ENCODE measurements at places on chromosomes 4 and X.

GRCh38 chr4:117429061-117429460 lies 343.7 kb upstream of the TRAM1L1 start:
- no peak for DNase-seq

DNA sequence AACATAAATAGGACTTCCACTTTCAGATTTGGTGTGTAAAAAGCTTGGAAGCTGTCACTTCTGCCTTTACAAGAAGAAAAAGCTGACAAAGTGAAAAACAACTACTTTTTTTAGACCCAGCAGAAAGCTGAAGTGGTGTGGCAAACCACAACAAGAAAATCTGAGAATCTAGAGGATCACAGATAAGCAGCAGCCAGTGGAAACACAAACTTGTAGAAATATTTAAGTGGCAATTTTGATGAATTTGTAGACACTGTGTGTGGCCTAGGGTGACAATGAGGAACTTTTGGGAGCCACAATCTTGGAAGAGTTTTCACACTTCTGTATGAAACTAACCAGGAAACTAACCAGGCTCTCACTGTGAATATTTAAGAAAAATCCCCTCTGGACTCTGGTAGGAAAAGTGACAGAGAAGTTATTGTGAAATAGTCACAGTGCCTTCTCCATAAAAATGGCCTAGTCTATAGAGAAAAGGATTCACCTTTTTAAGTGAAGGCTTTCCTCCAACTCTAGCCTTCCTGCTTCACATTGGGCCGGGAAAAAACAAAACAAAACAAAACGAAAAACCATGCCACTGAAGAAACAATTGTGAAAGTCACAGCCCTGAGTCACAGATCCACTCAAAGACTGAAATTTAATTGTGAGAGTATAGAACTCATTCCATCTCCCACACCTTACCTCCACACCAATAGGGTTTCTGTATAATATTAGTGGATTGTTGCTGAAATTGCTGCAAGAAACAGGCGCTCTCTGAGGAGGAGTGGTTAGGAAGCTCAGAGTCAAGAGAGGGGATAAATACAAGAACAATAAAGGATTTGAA lies 26.7 kb upstream of the GUCY1A1 start:
- no peak for DNase-seq

- no peak for DNase-seq
Measured at GRCh38 chrX:151828439-151829080, 84.1 kb upstream of the MAGEA4 start.

- no peak for DNase-seq
Measured at GRCh38 chrX:48306175-48306574, 50.3 kb downstream of the SSX3 start.

- no peak for DNase-seq
Measured at GRCh38 chr4:8048856-8049676, 109.4 kb upstream of the AFAP1 start.

DNA sequence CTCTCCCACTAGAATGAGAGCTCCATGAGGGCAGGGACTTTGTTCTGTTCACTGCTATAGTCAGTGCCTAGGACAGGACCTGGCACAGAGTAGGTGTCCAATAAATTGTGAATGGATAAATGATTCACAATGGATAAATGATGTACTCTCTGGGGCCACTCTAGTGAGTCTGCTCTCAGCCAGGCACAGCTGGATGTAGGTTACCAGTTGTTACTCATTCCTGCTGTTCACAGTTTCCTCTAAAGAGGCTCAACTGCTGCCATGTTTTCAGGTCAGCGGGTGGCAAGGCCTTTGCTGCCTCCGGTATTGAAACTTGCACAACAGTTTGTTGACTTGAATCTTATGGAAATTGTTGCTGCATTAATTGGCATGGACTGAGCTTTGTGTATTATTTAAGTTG lies 99.1 kb downstream of the NHSL2 start:
- DNase-seq: no peak

DNA sequence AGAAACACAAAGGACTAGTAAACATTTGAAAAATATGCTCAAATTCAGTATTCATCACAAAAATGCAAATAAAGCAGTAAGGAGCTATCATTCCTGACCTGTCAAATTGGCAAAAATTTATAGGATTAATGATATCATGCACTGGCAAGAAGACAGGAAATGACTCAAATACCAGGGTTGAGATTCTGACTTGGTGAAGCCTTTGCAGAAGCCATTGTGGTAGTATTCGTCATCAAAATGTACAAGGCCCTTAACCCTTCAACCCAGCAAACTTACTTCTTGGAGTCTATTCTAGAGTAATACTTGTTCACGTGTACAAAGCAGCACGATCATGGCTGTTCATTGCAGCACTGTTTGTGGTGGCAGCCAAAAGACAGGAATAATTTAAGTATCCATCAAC lies 132.4 kb downstream of the ENOX2 start:
- DNase-seq: no peak

GRCh38 chrX:77298790-77299189 lies 148.4 kb upstream of the FGF16 start:
- DNase-seq: no peak

DNA sequence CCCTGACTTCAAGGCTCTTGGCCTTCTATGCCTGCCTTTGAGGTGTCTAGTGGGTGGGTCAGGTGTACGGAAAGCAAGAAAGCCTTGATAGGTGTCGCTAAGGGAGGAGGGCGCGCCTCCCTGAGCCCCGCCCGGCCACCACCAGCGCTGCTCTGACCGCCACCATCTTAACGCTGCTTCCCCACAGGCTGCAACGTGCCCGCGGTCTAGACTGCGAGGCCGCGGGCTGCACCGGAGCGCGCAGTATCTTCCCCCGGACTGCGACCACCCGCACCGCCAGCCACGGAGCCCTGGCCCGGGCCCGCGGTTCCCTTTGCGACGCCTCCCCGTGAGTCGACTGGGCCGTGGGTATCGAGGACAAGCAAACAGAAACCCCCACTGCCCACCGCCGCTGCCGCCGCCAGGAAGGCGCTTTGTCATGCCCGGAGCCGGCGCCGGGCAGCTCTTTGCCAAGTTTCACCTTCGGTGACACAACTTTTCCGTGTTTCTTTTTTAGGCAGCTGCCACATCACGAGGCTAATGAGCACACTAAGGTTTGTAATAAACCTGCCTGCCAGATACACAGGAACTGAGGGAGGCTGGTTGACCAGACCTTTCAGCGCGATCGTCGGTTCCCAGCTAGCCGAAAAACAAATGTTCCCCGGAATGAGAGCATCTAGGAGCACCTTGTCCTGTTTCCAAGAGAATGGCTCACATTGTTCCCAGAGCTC lies 335.8 kb upstream of the F9 start:
- DNase-seq: peak; percentile 55

- DNase-seq: no peak
Measured at GRCh38 chr4:84494076-84494475, 5.0 kb downstream of the NKX6-1 start.

DNA sequence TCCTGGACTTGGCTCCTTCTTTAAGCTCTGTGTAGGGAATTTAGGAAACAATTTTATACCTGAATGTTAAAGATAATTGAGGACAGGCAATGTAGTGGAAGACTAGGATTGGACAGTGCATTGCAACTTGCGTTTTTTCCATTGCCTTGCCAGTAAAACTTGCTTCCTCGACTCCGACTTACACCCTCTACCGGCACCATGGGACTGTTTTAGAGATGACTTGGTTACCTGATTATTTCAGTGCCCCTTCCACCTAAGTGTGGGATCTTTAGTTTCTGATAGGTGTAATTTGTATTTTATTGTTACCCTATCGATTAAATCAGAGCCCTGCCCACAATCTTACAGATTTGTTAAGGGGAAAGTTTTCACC lies 1.2 kb downstream of the PRPS1 start:
- DNase-seq: no peak

DNA sequence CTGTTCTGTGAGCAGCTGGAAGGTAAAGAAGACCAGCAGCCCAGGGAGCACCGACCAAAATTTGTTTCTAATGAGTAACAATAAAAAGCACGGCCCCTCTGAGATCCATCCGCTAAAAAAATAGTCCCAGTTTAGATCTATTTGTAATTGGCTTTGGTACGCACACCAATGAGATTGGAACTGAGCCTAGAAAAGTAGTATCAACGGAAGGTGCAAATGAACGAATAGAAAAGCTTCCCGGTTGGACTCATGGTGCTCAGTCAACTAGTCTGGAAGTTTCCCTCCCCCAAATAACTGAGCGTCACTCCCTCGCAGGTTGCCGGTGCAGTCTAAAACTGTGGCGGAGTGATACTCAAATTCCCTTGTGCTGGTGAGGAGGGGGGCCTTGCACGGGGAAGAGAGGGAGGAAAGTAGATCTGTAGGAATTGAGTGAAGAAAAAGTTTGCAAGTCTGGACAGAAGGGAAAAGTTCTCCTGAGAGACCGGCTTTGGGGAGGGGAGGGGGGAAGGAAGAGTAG lies at the start of gene COL4A5:
Gene COL4A5, plus strand, starts transcription at position 413 of the 517 bp plus-strand sequence. CDS start 288 bp downstream, outside the sequence.
- peak; percentile 56 for DNase-seq

DNA sequence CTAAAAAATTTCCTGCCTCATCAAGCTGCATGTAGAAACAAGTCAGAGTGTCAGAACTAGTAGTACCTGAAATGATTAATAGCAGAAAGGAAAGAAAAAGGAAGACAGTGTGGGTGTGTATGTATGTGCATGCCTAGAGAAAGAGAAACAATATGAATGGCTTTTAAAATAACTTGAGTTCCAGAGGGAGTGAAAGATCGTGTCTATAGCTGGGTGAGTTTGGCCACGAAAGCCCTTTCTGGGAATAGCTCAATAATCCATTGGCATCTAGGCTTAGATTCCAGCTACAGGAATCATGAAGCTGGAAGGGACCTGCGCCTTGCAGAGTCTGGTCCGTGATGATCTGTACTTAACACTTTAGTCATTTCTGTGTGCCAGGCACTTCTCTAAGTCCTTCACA lies 195.6 kb downstream of the RAPGEF2 start:
- DNase-seq: no peak

DNA sequence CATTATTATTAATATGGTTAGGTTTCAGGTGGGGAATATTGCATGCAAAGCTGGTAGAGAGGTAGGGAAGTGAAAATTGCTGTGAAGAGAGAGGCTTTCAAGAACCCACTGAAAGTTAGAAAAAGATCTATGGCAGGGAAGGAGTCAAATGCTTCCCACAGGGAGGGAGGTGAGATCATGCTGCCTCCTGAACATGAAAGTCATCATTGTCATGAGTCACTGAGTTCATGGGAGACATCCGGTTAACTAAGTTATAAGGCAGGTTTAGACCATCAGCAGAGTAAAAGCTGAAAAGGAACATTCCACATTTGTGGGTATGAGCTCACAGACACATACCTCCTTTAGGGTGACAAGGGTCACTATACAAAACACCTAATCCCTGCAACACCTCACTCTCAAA lies 16.2 kb downstream of the GATB start:
- DNase-seq: no peak

Measured in sciatic nerve (tissue), 2 donors.